ENCODE measurements at places on chromosomes 5 and 9. TPM values are rescaled to one million over a fixed set of nuclear protein-coding genes. Genes with fewer than 3 reads are reported as not detected.

The PHF24 gene
- not detected for polyA plus RNA-seq

The ARL14EPL gene
- 0.05 TPM for polyA plus RNA-seq

The SLC22A4 gene
- 3.0 TPM for polyA plus RNA-seq

The CCDC192 gene
- polyA plus RNA-seq = not detected

The ARSB gene
- polyA plus RNA-seq = 21.0 TPM

The SREK1IP1 gene
- 3.7 TPM for polyA plus RNA-seq

The STPG3 gene
- not detected for polyA plus RNA-seq

The PCDHA6 gene
- polyA plus RNA-seq = 0.09 TPM

The JAKMIP2 gene
- 0.19 TPM for polyA plus RNA-seq

The PCDHB10 gene
- 0.74 TPM for polyA plus RNA-seq

The HMCN2 gene
- under 0.01 TPM for polyA plus RNA-seq

The GAS1 gene
- 7.6 TPM for polyA plus RNA-seq

The BRINP1 gene
- polyA plus RNA-seq = not detected

The RIOK2 gene
- 24.2 TPM for polyA plus RNA-seq

The CD14 gene
- 0.29 TPM for polyA plus RNA-seq

The SYK gene
- polyA plus RNA-seq = not detected

The FGF10 gene
- polyA plus RNA-seq = 0.10 TPM

The TTC16 gene
- polyA plus RNA-seq = not detected

The PCDHB2 gene
- polyA plus RNA-seq = 0.86 TPM

The OR1Q1 gene
- polyA plus RNA-seq = 0.14 TPM

The ECM2 gene
- polyA plus RNA-seq = 1.6 TPM

The CLIC3 gene
- 0.42 TPM for polyA plus RNA-seq

The TPD52L3 gene
- polyA plus RNA-seq = not detected

The RASA1 gene
- 67.3 TPM for polyA plus RNA-seq

The STK32A gene
- polyA plus RNA-seq = 0.12 TPM

The TAF11L5 gene
- polyA plus RNA-seq = not detected

Data from AG04450 (cell line).